Naive thymus-derived CD8-positive, alpha-beta T cell (primary cell): ENCODE measurements at places on chromosomes 5 and 9. TPM values are rescaled to one million over a fixed set of nuclear protein-coding genes. Genes with fewer than 3 reads are reported as not detected.

DNA sequence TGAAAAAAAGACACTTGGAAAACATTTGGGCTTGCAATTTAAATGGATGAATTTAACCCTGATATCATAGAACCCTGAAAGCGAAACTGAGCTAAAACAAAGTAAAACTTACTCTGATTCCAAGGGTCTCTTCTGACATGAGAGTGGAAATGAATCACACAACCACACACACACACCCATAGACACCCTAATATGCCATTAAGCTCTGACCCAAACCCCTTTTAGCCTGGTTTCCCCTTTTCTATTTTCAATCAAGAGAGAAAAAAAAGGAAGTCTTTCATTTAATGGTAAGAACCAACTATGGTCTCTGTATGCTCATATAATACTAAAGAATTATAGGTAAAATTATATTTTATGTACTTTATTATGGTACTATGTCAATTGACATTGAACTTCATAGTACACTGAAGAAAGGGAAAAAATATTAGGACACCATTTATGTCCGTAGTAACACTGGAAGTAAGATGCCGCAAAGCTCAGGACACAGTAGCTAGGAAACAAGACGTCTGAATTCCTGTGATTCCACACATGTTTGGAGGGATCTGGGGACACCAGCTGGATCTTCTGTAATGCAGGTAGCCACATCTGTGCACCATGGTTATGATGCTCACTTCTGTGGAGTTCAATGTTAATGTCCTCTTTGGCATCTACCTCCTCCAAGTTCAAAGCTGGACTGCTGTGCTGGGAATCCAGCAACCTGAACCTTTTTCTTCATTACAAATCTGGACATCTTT lies 95.8 kb downstream of the PCSK1 start:
- no peak for DNase-seq

DNA sequence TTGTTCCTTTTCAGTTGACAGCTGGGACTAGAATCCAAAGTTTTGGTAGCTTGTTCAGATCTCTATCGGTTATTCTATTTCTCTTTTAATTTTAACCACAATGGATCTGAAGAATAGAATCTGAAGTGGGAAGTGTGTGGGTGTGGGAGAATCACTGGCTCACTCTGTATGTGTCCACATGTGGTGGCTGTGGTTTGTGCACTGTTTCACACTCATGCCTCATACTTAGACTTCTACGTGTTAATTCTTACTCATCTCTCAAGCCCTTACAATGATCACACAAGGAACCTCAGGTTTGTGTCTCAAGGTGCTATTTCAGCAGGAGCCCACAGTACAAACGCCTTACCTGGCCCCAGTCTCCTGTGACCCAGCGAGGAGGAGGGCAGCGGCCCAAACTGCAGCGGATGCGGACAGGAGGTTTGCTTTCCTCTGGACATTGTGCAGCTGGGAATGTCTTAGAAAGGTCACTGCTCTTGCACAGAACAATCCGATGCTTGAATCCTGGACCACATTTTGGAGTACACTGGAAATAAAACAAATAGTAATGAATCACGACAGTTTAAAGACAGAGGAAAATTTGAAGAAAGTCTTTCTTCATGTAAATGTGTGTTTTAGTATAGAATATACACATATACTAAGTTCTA lies 309.1 kb downstream of the ADAMTS6 start:
- DNase-seq, result no peak

DNA sequence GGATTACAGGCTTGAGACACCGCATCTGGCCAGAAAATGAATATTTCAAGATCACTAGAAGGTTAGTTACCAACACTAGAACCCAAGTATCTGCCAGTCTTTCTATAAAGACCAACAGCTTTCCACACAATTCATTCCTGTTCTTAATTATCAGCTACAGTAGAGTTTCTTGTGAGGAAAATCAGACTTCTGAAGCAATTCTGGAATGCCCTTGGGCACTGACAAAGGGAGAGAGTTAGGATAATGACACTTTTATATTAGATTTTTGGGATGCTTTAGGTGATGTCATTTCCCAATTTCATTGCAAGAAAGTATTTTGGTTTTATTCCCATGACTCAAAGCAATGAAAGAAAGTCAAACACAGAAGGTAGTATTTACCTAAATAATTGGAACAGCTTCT lies 497.0 kb upstream of the TUSC1 start:
- DNase-seq, result no peak

DNA sequence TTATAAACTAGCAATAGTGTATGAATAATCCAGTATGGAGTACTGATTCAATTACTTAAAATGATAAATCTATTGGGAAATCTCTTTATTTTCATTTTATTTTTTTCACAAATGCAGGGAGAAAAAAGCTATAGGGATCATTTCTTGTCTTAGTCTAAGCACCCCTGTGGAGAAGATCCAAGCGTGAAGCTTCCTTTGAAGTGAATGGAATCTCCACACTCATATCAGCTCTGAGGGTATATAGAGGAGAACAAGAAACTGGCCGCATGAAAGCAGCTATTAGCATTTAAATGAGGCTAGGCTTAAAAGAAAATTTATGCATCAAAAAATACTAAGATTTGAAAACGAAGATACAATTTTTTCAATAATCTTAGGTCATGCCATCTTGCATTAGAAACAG lies 12.9 kb upstream of the PAM start:
- no peak for DNase-seq

DNA sequence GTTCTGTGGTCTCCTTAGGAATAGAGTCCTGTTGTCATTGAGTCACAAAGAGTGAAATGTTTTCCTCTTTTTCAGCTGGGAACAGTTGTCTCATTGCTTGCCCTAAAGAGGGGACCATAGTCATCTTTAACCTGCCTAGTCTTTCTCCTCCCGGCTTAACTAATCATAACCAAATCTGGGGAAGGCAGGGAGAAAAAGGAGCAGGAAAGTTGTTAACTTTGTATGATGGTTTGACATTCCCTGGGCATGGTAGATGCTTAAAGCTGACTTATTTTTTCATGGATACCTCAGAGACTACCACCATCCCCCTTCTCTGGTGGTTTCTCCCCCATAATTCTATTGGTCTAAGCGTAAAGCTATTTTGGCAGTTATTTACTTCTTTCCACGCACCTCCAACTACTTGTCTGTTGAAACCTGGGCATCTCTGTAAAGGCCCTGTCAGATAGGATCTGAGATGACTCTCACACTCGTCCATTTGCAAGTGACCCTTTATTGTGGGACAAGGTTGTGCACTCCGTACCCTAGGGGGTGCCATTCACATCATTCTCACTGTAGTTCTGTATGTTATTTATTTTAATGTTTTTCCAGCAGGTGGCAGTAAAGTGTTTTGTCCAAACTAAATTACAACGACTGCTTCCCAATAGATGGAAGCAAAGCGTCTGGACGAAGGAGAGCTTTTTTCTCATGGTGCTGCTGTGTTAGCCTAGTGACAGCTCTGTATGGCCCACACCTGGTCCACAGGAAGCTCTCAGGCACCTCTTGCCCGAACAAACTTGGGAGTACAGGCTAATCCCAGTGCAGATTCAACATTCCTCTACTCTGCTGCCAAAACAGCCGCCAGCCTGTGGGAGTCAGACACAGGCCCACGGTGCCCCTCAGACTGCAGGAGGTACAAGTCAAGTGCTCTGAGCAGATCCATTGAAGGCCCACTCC lies 3.0 kb upstream of the FAM13B start:
- peak; percentile 65 for DNase-seq

DNA sequence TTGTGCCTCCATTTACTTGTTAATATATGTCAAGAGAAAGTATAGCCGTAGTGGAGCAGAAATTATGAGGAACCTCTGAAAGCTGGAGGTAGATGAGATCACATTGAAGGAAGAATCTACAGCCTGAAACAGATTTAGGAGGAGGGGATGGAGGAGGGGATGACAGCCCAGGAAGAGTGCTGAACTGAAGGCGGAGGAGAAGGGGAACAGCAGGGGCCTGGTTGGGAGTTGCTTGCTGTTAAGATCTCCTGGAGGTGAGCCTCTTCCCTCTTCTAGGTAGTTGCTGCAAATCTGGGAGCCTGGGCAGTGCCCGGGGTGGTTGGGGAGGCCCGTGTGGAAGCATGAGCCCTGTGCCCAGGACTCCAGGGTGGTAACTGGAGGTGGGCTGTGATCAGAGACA lies 111.8 kb upstream of the SEMA6A start:
- no peak for DNase-seq

CTNND2 gene
- total RNA-seq, result not detected

- no peak for DNase-seq
Observed at GRCh38 chr5:96675882-96676281, 13.7 kb downstream of the CAST start.

- no peak for DNase-seq
Observed at GRCh38 chr5:97364731-97365130, 181.7 kb upstream of the RIOK2 start.

DNA sequence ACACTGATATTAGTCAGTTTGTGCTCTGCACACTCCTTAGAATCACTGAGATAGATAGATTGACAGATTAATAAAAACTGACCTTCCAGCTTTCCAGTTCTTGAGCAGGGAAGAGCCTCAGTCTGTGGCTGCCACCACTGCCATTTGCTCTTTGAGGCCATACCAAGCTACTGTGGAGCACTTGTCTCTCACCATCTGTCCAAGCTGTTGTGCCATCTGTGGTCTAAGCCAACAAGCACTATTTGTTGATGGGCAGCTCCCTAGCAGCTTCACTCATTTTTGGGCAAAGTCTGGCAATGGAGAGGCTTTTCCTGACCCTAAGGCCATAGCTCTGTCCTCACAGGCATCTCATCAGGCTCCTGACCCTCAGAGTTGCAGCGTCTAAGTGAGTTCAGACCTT lies 30.4 kb downstream of the HTR1A start:
- no peak for DNase-seq

- no peak for DNase-seq
Observed at GRCh38 chr5:27472000-27472763, 433.8 kb upstream of the CDH9 start.

LHX2 gene
- not detected for total RNA-seq

- DNase-seq, result no peak
Observed at GRCh38 chr9:132327537-132327936, 27.2 kb downstream of the SETX start.

- no peak for DNase-seq
Observed at GRCh38 chr5:77499441-77499840, 7.3 kb upstream of the WDR41 start.

- no peak for DNase-seq
Observed at GRCh38 chr9:93292664-93293328, 108.9 kb downstream of the WNK2 start.

GRCh38 chr9:128103589-128103962 lies 24.0 kb downstream of the PTGES2 start:
- peak; percentile 49 for DNase-seq

- no peak for DNase-seq
Observed at GRCh38 chr9:108861464-108861863, 602 bp upstream of the ACTL7A start.

GADD45G gene
- 3.7 TPM for total RNA-seq

GRCh38 chr5:35488791-35489190 lies 128.9 kb upstream of the SPEF2 start:
- DNase-seq, result no peak

OLFML2A gene
- 0.05 TPM for total RNA-seq

ELOVL7 gene
- not detected for total RNA-seq

FOXD4L5 gene
- 0.52 TPM for total RNA-seq

GRCh38 chr9:71762900-71763653 lies 5.2 kb downstream of the CEMIP2 start:
- no peak for DNase-seq

INSYN2B gene
- not detected for total RNA-seq

DNA sequence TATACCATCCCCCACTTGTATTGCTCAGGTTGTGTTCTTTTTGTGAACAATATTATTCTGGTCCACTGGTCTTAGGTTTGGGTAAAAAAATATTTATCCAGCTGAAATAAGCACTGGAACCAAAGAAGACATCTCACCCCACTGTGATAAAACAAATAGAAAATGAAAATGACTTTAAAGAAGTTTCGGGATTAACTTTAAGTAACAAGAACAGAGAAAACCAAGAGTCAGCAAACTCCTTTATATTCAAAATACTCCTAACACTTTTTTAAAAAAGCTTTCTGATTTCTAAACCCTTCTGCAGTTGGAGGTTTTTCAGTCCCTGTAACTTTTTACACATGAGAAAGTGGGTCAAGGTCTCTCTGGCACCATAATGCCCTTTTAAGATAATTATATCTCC lies 273.9 kb upstream of the CDH10 start:
- DNase-seq, result no peak

NDUFS4 gene
- total RNA-seq, result 30.6 TPM

DNA sequence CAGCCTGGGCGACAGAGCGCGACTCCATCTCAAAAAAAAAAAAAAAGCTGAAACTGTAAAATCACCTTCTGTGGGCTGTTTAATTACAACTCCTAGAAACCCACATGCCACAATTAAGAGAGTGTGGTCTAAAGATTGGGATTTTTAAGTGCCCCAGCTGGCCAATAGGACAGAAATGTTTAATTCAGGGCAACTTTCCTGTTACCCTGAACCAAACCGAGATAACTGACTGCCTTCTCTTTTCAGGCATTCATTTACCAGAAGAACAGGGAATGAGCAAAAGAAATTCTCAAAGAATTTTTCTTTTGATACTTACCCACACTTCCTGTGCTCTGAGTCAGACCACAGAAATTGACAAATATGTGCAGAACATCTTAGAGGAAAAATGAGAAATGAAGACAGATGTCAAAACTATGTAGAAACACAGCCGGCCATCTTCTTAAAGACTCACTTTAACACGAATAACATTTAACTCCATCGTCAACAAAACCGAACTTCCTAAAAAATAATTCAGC lies 221.3 kb upstream of the DAPK1 start:
- peak; percentile 5 for DNase-seq

DNA sequence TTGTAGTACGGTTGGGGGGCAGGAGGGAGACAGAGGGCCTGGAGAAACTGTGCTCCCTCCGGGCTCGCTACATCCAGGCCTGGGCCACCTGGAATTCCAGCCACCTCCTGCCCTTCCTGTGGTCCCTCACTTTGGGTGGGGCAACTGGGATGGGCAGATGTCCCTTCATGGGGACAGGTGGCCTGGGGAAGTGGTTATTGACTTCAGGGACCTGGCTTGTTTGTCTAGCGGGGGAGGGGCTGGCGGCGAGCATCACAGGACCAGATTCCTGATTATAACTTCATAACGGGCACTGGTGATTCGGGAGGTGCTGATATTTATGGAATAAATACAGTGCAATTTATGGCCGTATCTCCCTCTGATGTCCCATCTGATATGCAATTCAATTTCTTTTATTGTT lies 20.1 kb upstream of the LAMC3 start:
- DNase-seq, result no peak

DNA sequence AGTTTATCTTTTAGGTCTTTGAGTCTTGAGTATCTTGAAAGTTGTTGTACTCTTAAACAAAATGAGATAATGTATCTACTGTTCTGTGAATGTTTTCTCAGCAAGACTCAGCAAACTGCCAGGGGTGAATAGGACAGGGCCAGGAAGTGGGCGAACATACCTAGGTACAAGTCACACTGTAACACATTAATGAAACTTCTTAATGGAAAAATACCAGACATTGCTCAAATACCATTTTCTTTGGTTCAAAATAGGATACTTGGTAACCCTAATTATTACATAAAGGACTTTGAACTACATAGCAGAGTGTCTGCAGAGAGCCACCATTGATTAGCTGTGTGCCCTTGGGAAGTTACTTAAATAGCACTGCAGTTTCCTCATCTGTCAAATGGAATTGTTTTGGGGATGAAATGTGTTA lies 197.5 kb downstream of the ARHGEF28 start:
- no peak for DNase-seq
